ENCODE measurements at places on chromosomes 7 and 10.

GRCh38 chr10:108789919-108790318, 1133.4 kb downstream of the XPNPEP1 start:
- no peak for DNase-seq

DNA sequence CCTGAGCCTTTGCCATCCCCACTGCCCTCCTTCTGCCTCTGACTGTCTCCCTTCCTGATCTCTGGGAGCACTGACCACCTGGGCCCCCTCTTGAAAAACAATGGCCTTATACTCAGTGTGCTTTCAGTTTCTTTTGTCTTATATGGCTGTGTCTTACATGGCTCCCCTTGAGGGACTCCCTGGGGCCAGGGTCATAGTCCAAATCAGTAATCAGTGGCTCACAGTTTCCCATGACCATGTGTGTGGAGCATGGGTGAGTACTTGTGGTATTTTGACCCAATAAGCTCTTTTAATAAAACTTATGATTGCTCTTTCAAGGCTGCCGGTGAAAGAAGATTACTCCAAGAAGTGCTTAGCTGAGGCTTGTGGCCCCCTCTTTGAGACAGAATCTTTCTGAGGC, 62.4 kb upstream of the PCBD1 start:
- DNase-seq = no peak

GRCh38 chr7:138864667-138865066, 66.7 kb upstream of the ATP6V0A4 start:
- DNase-seq = no peak

DNA sequence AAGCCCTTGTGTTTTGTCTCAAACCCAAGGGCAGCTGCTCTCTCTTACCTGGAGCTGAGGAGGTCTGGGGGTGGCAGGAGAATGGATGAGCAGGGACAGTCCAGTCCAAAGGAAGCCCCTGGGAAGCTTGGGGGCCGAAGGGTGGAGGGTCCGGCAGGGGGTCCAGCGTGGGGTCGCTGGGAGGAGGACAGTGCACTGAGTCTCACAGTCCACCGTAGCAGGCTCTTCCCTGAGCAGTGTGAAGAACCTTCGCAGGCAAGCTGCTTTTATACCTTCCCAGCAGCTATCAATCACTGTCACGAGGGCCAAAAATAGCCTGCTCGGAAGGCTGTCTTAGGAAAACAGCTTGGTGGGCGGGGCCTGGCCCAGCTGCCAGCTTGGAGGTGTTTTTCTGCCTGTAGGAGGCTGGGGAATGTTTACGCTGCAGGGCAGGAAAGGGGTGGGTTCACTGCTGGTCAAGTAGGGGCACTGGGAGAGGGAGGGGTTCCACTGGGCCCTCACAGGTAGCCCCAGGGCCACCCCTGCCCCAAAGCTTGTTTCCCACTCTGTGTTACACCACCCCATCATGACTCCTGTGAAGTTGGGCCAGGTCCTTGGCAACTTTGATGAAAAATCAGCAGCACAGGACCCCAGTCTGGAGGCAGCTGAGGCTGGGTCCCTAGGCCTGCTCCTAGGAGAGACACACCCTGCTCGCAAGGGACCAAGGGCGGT, at the start of gene DEPP1:
DEPP1 (minus strand) TSS at position 240 of the 711 bp plus-strand sequence. CDS start 779 bp downstream, outside the sequence.
- no peak for DNase-seq

DNA sequence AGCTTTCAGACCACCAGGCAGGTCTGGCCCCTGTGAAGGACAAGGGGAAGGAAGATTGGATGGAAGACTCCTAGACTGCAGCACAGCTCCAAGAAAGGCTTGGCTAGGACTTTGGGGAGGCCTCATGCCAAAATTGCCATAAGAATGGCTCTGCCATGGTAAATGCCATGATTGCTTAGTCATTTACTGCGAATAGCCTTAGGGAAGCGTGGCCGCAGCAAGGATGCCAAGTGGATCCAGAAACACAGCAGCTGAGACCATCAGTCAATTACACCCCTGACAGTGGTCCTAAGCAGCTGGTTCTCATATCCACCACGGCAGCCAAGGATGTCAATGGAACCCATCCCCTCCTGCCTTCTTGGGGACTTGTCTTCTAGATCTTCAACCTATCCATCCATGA, 88.2 kb upstream of the AUTS2 start:
- no peak for DNase-seq

DNA sequence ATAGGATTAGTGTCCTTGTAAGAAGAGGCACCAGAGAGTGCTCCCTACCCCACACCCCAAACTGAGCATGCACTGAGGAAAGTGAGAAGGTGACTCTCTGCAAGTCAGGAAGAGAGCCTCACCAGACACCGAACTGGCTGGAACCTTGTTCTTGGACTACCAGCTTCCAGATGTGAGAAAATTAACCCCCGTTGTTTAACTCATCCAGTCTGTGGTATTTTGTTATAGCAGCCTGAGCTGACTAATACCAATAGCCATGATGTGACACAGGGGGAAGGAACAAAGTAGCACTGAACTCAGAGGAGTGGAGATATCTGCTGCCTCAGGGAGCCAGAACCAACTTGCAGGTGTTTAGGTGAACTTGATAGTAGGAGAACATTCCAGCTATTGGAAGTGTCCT, 415.2 kb upstream of the ZMIZ1 start:
- DNase-seq = no peak

GRCh38 chr10:13852872-13853271, 266.1 kb downstream of the PRPF18 start:
- DNase-seq = no peak

- DNase-seq = no peak
Observed at GRCh38 chr7:150515248-150516147, 826 bp downstream of the GIMAP7 start.
